ENCODE measurements at places on chromosomes 13 and 19.

DNA sequence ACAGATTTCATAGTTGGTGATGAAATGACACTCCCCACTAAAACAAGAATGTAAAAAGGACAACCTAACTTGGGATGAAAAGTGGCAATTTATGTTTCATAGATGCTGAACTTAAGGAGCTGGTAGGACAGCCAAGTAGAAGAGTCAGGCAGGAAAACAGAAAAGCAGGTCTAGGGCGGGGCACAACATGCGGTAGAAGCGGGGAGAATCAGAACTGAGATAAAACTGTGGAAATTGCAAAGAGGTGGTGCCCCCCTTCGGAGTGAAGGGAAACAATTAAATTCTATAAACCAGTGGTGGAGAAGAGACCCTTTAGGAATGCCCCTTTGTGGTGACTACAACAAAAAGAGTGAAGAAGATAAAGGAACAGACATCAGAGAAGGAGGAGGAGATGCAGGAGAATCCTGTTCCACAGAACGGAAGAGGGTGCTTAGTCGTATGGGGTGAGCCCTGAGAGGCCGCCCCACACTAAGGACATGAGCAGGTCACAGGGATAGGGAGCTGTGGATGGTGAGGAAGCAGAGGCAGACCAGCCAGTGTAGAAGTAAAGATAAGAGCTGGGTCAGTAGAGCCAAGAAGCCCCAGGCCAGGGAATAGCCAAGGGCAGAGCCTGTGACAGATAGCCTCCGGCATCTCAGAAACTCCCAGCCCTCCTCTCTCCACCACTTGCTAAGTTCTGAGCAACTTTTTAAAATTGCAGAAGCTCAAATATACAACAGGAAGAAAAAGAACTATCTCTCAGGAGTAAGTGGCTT is 100.3 kb upstream of the DOCK9 start:
- DNase-seq = no peak

- no peak for DNase-seq
These were observed 8.8 kb downstream of the ZNF724 start for GRCh38 chr19:23241419-23241818.

DNA sequence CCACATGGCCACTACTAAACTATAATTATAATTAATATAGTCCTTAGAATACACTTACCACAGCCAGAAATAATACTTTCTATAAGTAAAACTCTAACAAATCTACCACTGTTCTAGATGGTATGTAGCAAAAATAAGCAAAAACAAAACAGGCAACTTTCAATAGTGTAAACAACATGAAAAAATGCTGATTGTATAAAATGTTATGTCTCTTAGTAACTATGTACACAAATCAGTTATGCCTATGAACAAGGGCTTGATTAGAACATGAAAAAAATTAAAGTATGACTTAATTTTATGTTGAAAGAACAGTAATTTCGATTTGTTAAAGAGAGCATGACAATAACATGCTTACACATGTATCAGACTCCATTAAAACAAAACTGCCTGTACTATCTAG is 60.7 kb downstream of the LATS2 start:
- DNase-seq = no peak

DNA sequence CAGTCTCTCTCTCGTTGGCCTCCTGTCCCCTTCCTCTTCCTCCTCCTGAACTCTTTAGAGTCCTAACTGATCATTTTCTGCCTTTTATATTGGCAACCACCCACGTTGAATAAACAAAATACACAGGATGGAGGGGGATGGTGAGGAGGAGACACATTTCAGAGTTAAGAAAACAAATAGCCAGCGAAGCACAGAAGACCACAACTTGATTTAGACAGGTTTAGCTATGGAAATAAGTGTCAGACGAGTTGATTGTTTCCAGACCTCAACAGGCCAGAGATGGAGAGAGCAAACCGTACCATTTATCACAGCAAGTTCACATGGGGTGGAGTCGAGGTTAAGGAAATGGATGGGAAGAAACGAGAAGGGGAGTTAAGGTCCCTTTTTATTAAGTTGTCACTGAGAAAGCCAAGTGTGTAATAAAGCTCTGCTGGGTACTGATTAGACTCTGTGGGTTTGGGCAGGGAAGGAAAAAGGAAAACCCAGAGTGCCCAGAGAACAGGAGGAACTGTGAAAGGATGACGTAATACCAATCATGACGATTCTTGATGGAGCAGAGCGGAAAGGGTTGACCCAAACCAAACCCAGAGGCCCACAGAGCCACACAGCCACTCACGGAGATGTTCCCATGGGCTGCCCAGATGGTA is 11.1 kb upstream of the SERP2 start:
- DNase-seq = no peak

GRCh38 chr13:29081036-29081435 is 260.9 kb downstream of the MTUS2 start:
- no peak for DNase-seq
